ENCODE measurements at places on chromosomes 16 and 17.

DNA sequence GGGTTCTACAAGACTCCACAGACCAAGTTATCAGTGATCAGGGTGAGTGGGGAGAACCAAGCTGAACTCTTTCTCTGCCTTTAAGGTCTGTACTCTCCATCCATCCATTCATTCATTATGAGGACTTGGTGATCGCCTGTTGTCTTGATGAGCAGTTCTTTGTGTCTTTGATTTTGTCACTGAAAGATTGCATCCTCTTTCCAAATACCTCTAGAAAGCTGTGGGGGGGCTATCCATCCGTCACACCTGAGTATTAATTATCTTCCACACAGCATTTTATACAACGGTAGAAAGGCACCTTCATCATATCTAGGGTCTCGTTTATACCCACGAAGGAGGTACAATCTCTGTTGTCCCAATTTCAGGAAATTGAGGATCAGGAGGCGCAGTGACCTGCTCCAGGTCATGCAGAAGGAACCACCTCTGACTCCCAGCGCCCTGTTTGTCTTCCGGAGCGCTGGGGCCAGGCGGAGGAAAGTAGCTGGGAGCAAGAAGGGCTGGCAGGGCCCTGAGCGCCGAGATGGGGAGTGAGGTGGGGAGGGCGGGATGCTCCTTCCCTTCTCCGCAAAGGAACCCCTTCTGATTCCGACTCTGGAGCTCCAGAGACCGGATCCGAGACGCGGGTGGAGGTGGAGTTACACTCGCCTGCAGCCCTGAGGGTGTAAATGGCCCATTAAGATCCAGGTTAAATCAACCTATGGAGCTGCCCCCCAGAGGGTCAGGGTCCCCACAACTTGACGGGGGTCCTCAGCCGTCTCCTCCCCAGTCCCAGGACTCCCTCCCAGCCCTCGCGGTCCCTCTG is 605 bp upstream of the ABAT start:
- no peak for DNase-seq

DNA sequence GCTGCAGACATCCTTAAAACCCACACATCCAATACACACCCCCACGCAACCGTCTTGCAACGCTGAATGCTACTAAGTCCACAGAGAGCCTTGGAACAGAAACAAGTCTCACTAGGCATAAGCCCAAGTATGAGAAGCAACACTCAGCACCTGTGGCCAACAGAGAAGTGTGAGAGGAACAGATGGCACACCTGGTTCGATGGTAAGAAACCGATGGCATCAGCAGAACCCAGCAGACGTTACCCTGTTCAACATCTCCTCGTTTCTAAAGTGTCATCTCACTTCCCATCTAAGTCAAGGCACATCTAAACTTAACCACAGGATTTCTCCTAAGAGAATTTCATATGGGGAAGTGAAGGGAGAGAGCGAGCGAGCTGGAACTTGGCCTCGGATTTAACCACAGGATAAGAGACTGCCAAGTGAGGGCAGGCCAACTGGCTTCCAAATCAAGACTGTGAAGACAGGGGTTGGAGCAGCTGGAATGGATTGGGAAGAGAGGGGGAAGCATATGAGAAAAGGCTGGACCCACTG is 41.0 kb downstream of the NXPH3 start:
- DNase-seq = peak; percentile 98

GRCh38 chr17:60249290-60249826 is 99.6 kb downstream of the CA4 start:
- no peak for DNase-seq

GRCh38 chr17:79093270-79093669 is 18.6 kb downstream of the ENGASE start:
- DNase-seq = no peak

- DNase-seq = peak; percentile 45
Measured at GRCh38 chr16:87608400-87608985, 6.2 kb downstream of the JPH3 start.

GRCh38 chr17:15440347-15440746 is 27.1 kb downstream of the CDRT4 start:
- DNase-seq = no peak

DNA sequence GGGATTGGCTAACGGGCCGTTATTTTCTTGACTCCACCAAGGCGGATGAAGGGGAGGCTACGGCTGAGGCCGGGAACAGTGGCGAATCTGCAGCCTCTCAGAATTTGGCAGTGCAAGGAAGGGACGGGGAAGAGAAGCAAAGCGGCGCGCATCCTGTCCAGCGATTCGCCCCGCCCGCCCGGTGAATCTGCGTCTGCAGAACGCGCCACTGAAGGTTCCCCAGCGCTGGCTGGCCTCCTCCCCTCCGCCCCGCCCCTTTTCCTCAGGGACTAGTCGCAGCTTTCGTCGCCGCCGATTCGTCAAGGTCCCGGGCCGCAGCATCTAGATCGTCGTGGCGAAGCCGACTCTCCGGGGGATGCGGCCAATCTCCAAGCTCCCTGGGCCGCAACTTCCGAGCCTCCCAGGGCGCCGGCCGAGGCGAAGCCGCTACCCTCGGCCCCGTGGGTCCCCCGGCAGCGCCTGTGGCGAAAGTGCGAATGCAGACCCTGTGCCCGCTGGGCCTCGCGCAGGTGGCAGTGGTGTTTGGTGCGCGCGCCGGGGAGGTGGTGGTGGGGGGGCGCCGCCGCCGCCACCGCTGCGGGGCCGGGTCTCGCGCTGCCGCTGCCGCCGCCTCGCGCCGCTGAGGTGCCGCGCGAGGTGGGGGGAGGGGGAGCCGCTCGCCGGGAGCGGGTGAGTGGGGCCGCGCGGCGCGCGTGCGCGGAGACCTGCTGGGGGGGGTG is at the start of gene SETD1A:
Gene SETD1A, plus strand, starts transcription at position 299 of the 719 bp plus-strand sequence. CDS start 978 bp downstream, outside the sequence.
- DNase-seq = peak; percentile 96

- no peak for DNase-seq
Measured at GRCh38 chr17:10046786-10047785, 142.0 kb upstream of the RCVRN start.

DNA sequence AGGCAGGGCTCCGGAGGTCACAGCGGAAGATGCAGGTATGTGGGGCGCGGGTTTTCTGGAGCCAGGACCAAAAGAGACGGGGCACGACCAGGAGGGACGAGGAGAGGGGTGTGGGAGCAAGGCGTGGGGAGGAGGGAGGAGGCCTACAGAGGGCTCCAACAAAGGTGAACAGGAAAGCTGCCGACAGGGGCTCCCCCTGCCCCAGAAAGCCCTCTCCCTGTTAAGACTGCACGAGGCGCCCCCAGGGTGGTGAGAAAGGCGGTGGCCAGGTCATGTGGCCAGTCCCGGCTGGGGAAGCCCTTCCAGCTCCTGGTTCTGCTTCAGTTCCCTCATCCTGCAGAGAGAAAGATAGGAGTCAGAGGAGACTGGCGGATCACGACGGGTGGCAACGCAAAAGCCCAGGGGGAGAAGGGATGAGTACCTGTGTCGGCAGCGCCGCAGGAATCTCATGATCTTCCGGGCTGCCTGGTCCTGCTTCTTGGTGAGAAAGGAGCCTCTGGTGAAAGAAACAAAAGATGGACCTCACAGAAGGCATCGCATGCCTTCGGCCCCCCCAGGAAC is 949 bp upstream of the SPAG7 start:
- no peak for DNase-seq

- DNase-seq = peak; percentile 67
Measured at GRCh38 chr16:70520612-70521297, 2.6 kb downstream of the COG4 start.

DNA sequence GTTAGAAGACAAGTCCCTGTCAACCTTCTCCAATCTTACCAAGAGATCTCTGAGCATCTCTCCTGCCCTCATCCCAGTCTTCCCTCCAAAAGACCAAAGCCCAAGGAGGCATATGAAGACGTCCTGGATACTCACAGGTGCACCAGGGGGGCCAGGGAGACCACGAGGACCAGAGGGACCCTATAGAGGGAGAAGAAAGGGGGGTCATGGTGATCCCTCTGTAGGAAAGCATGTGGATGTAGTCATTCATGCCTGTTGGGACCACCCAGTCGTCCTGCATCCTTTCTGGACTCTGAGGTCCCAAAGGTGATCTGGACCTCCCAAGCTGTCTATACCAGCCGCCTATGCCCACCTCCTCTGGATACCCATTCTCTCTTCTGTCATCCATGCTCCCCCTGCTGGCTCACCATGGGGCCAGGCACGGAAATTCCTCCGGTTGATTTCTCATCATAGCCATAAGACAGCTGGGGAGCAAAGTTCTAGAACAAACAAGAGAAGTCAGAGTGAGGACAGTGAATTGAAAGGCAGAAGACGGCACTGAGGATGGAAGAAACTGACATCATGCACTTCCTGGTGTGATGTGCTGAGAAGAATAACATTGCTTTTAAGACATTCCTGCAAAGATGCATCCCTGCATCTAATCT is 3.3 kb downstream of the COL1A1 start:
- DNase-seq = peak; percentile 60

- no peak for DNase-seq
Measured at GRCh38 chr17:41318231-41318630, 2.7 kb upstream of the KRTAP17-1 start.

- no peak for DNase-seq
Measured at GRCh38 chr16:77594799-77595596, 127.3 kb upstream of the NUDT7 start.

GRCh38 chr16:88526906-88527185 is 43.4 kb upstream of the ZC3H18 start:
- DNase-seq = no peak

DNA sequence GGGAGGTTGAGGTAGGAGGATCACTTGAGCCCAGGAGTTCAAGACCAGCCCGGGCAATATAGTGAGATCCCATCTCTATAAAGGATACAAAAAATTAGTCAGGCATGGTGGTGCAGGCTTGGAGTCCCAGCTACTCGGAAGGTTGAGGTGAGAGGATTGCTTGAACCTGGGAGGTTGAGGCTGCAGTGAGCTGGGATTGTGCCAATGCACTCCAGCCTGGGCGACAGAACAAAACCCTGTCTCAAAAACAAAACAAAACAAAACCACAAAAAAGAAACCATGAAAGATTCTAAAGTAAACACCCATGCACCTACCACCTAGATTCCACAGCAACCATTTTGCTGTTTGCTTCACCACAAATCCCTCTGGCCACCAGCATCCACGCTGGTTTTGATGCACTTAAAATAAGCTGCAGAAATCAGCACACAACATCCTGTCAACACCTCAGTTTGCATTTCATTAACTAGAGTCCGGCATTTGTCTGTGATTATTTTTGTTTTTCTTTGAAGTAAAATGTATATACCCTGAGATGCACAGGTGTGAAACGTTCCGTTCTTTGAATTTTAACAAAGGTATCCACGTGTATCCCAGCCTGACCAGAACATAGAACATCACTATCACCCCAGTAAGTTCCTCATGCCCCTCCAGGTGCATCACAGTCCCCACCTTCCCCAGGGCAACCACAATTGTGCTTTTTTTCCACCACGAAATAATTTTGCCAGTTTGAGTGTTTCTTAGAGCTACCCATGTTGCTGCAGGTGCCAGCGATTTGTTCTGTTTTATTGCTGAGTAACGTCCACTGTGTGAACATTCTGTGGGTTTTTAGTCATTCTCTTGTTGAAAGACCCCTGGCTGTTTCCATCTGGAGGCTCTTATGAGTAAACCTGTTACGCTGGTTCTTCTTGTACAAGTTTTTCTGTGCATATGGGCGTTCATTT is 191.5 kb downstream of the SEC14L1 start:
- DNase-seq = no peak

DNA sequence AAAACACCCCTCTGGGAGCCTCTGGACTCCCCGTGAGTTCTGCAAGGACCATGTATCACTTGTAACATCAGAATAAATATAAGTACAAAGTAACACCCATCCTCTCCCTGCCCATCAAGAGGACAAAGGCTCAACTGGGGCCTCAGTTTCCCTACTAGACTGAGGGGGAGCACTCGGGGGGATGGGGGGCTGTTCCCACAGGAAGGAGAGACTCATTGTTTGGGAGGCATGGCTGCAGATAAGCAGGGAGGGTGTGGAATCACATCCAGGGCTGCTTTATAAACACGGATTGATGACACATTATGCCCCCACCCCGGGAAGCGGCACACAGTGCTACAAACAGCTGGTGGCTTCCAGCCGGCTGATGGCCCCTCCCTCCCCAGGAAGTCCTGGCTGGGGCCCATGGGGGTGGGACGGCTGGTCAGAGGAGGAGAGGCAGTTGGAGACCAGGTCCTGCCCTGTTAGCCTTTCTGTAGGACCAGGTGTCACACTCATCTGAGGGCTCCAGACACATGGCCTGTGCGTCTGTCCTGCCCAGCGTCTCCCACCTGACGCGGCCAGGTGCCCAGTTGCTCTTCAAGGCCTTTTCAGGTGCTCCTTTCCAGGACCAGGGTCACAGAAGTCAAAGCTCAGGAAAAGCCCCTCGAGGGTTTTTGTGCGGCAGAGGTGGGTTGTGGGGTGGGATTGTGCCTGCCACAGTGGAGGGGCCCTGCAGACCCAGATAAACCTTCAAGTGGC is 1.3 kb upstream of the MPG start:
- DNase-seq = peak; percentile 79

DNA sequence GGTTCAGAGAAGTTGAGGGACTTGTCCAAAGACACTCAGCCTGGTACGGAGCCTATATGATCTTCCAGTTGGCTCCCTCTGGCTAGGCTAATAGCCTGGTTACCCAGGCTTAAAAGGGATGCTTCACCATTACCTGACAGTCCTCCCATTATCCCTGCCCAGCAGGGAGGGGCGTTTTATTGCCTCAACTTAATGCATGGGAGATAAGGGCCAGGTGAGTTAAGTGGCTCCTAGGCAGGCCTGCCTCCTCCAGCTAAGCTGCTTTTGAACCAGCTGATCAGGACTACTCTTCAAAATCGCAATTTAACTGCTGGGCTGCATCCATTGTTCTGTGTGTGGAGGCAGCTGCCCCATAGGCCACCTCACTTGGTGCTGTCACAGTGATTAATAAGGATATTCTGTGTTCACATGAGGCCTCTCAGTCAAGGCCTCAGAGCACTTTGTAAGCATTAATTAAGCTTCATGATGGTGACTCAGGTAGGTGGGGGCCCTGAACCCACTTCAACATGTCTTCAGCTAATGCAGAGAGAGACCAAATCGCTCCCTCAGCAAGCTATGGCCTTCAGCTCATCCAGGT is 27.9 kb downstream of the SMPD3 start:
- no peak for DNase-seq

GRCh38 chr17:34892461-34893249 is 68.6 kb downstream of the CCT6B start:
- no peak for DNase-seq

DNA sequence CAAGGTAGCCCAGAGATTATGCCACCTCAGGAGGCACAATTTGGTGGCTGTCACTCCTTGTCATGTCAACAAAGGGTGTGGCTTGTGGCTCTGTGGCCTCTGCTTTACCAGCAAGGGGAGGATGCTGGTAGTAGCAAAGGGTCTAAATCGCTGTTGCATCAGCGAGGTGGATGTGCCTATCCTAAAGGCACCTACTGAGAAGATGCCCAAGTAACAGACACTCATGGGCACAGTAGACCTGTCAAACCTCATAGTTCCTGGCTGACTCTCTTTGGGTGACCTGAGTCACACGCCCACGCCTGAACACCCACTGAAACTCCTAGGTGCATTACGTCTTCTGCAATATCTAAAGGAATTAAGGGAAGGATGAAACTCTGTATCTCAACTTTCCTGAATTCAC is 139.5 kb downstream of the PRKCB start:
- DNase-seq = no peak

DNA sequence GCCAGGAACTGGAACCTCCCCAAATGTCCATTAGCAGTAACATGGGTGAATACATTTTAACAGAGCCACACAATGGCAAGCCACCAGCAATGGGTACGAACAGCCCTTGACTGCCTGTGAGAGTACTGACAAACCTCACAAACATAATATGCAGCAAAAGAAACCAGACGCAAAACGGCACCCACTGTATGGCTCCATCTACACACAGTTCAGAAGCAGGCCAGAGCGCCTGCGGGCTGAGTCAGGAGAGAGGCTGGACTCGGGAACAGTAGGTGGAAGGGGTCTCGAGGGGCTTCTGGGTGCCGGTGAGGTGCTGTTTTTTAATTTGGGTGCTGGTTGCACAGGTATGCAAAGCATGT is 77.4 kb upstream of the TOB1 start:
- no peak for DNase-seq
